ENCODE measurements at places on chromosomes 1 and 21.
A peak's percentile ranks its signal among the peaks of the same experiment; 100 is the strongest.

- DNase-seq: no peak
These were observed 164.4 kb downstream of the ZNF281 start for GRCh38 chr1:200245473-200245872.

DNA sequence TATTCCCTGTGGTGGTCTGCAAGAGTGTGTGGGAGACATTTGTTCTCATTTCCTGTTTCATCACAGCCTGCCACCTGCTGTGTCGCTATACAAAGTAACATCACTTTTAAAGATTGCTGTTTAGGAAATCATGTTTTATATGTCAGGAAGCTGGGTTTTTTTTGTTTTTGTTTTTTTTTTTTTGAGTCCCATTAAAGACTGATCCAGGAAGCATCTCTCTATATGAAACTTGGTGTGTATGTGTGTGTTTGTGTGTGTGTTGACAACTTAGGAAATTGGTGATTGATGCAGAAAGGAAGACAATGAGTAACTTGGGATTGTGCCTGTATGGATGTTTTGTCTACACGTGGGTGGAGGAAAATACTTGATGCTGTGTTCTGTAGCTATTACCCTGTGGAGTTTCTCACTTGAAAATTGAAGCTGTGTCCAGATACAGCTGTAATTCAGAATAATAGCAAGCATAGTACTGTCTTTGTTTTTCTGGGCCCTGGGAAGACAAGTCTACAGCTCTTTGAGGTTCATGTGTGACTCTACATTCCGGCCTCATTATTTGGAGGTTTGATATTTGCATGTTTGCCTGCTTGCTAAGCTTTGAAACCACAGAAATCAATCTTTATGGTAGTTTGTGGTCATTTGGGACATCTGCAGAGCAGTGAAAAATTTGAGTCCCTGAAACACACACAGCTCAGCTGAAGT, 47.9 kb downstream of the LAMC1 start:
- peak; percentile 5 for DNase-seq

DNA sequence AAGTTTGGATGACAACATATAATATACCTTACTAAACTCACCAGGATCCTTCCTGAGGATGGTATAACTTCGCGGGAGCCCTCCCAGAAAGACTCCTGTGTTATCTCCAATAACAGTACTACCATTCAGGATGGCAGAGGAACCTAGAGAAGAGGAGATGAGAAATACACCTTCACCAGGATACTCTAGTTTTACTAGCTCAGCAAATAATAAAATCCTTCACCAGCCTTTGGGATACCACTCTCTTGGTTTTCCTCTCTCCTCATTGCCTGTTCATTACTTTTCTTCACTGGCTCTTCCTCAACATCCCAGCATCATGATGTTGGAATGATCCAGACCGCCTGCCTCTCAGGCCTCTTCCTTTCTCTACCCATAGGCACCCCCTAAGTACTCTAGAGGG, 336.6 kb downstream of the USH2A start:
- DNase-seq: no peak

- no peak for DNase-seq
These were observed 10.0 kb upstream of the CDA start for GRCh38 chr1:20578721-20579395.

GRCh38 chr1:20178634-20179370, 7.1 kb upstream of the UBXN10 start:
- no peak for DNase-seq

DNA sequence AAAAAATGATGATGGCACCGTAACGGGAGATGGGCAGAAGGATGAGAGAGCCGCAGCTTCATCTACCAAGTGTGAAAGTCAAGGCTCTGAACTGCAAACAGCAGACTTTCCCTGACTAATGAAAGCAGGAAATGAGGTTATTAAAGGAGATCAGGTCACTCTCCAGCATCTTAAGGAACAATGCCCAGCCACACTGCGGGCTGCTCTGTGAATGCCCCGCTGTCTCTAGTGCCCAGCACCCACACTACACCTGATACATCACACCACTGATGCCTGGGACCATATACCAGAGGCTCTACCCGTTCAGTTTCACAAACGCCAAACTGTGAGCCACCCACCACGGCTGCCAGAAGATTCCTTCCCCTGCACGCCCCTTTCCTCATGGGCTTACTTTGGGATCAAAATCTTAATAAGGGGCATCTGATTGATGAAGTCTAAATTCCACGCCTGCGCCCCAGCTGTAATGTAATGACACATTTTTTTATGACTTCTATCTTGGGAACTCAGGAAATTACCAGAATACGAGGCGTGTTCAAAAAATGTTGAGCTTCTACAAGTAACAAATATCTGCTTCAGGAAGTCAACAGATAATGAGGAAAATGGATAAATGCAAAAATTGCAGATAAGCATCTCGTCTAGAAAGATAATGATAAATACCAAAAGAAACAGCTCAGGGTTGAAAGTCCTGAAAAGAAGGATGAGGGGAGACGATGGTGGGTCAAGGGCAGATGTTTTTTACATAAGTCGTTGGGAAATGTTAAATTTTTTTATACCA, 72.0 kb downstream of the MIS18A start:
- no peak for DNase-seq

- no peak for DNase-seq
These were observed 1.3 kb upstream of the SPATA21 start for GRCh38 chr1:16438516-16438915.

DNA sequence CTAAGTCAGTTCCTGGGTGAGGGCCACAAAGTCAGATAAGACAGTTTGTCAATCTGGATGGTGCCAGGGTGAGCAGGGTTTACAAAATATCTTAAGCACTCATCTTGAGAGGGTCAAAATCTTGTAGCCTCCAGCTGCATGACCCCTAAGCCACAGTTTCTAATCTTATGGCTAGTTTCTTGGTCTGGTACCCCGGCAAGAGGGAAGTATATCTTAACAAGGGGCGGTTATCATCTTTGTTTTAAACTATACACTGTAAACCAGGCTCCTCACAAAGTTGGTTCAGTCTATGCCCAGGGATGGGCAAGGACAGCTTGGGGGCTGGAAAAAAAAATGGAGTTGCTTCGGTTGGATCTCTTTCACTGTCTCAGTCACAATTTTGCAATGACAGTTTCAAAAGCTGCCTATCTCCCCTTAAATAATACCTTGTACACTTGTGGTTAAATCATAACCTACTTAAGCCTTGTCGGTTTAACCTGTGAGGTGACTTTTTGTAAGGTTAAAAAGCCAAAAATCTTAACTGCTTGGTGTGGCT, 7.8 kb upstream of the CD46 start:
- DNase-seq: no peak

- DNase-seq: peak; percentile 89
These were observed 12.1 kb downstream of the PRKACB start for GRCh38 chr1:84156210-84156621.

DNA sequence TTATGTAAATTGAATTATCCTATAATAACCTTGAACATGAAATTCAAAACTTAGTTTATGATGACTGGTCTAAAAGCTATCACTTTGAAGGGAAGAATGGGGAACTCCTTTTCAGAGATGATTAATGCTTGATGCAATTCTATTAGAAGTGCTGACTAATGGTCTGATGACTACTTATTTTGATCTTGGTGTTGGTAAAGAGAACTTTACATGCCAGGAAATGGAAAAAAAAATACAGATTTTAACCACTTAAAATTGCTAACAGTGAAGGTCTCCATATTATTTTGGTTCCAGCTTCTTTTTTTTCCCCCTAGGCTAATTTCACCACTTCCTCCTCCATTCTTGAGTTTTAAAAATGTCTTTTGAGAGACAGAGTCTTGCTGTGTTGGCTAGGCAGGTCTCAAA, 22.9 kb downstream of the S1PR1 start:
- peak; percentile 45 for DNase-seq

DNA sequence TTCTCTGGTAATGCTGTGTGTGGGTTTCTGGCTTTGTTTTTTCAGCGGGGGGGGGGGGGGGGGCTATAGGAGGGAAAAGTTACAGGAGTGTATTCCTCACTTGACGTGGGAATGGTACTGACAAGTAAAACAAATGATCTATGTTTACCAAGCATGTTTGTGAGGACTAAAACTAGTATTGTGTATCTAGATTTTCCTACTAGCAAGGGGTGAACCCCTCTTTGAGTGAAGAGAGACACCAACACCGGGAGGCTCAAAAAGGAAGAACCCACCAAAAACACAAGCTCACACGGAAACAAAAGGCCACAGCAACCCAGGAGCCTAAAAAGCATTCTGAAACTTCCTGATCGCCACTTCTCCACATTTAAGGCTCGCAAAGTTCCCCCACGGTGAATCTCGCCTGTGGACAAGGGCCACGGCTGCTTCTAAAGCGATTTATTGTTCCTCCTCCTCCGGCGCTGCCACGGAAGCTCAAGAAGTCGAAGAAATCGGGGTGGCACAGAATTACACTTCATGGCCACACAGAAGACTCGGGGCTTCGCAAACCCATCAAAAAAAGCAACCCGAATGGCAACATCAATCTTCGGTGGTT, 703 bp downstream of the PUM1 start:
- DNase-seq: no peak

DNA sequence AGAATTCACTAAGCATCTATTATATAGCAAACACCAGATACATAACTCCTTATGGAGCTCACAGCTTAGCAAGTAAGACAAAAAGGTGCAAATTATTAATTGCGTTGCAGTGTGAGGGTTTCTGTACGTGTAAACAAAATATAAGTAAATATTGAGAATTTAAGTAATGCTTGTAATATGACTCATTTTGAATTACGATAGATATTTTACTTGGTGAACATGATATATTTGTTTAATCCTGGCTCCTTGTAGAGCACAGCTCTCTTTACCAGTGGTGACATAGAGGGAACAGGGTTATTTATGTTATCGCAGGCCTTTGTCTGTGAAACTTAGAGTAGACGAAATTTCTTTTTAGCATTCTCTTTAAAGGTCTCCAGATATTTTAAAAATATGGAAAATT, 36.4 kb downstream of the LYPLAL1 start:
- DNase-seq: no peak

- DNase-seq: no peak
These were observed 40.2 kb upstream of the SIPA1L2 start for GRCh38 chr1:232669981-232670747.

GRCh38 chr1:54256522-54257345, 56.8 kb downstream of the MRPL37 start:
- DNase-seq: no peak

DNA sequence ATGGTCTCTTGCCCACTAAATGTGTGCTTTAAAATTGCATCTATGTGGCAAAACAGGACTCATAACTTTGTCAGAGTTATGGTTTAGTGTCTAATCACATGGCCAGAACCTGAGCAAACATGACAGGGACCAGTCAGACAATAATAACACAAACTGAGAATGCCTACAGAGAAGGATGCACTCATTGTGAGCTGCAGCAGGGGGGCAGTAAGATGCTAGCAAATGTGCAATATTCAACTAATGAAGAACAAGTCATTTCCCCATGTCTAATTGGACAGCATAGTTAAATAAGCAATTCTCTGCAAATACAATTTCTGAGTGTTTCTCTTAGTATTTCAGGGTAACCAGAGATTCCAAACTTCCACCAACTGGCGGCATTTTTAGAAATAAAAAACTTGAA, 30.8 kb downstream of the SPAG17 start:
- no peak for DNase-seq

DNA sequence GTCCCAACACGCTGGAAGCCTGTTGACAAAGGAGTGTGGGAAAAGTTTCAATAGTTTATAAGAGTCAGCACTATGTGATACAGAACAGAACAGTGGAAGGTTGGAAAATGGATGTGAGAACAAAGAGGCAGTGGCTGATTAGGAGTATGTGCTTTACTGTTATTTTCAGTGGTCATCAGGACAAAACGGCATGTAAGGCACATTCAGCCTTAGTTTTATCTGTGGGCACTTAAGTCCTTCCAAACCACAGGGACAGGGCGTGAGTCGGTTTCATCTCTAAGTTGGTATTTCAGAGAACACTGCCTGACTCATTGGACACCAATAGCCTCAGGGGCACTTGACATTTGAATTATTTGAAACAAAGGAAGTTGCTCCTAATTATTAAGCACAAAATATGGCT, 306.9 kb downstream of the ASTN1 start:
- DNase-seq: no peak

DNA sequence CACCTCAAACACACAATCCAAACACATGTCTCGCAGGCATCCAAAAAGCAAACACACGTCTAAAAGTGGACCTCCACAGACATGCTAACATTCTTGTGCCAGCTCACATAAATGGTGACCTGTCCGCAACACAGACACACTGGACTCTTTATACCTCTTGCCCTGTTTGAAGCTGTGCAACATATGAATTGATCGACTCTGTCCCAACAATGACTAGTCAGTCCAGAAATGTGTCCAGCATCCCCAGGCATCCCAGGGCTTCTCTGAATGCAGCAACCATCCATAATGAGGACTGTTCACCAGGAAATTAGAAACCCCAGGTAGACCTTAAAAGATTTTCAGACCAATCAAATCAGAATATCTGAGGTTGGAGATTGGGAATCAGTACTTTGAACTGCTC, 3.2 kb downstream of the DDR2 start:
- DNase-seq: no peak

GRCh38 chr1:149885339-149886120, 13.8 kb upstream of the BOLA1 start:
- DNase-seq: peak; percentile 84

- no peak for DNase-seq
These were observed 48.2 kb downstream of the RHOU start for GRCh38 chr1:228783418-228784040.

DNA sequence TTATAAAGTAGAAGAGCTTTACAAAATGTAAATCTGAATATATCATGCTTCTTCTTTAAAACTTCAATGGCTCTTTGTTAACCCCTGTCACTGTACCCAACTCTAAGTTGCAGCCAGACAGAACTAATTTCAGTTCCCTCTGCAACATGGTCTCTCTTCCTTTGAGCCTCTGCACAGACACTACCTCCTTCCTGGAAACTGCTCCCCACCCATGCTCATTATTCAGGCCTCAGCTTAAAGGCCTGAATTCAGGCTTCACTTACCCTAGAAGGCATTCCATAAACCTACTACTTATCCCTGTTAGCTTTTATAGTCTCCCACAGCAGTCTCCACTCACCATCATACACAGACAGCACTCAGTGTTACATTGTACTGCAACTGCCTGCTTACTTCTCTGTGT, 2.6 kb upstream of the EEIG2 start:
- DNase-seq: no peak

DNA sequence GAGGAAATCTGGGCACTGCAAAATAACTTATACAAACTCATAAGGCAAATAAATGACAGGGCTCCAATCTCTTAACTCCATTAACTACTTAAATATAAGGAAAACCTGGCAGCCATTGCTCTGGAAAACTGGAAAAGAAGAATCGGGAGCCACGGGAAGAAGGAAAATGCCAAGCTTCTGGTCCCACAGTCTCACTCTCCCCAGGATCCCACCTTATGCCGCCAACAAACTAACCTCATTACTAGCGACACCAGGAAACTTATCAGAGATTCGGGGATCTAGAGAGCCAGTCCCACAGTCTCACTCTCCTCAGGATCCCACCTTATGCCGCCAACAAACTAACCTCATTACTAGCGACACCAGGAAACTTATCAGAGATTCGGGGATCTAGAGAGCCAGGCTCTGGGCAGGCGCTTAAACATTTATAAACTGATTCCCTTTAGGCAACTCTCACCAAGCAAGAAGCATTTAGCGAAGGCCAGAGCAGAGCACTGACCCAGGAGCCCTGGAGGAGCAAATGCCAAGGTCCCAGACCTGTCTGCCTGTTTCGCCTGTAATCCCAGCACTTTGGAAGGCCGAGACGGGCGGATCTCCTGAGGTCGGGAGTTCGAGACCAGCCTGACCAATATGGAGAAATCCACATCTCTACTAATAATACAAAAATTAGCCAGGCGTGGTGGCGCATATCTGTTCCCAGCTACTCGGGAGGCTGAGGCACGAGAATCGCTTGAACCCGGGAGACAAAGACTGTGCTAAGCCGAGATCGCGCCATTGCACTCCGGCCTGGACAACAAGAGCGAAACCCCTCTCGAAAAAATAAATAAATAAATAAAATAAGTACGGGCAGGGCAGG, 720 bp downstream of the PSMB2 start:
- DNase-seq: no peak
